ENCODE measurements at places on chromosomes 13 and 19.

GRCh38 chr13:93951951-93952350 is 527.5 kb downstream of the DCT start:
- no peak for DNase-seq

GRCh38 chr13:89678466-89679121 is 1668.9 kb upstream of the MIR17HG start:
- DNase-seq = no peak

DNA sequence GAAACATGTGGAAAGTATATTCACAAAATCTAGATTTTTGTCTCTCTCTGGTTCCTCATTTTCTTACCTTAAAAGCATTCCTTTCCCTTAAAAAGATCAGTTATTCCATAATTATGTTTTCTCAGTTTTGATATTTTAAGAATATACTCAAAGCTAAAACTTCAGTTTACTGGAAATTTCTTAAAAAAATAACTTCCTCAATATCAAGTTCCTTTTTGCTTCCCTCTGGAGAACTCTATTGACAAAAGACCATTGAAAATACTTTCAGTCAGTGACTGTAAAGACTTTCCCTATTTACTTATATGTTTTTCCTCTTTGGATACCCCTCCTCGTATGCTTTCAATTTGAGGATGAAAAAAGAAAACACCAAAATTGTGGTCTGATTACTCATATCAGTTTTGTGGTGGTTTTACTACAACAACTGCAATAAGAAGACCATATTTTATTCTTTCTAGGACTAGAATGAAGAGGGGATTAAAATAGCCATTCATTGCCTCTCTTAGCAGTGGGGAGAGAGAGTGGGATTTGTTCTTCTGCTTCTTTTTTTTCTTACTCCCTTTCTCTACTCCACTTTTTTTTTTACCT is 113.2 kb downstream of the ESD start:
- DNase-seq = no peak

GRCh38 chr13:32126278-32126677 is 94.7 kb downstream of the FRY start:
- no peak for DNase-seq

DNA sequence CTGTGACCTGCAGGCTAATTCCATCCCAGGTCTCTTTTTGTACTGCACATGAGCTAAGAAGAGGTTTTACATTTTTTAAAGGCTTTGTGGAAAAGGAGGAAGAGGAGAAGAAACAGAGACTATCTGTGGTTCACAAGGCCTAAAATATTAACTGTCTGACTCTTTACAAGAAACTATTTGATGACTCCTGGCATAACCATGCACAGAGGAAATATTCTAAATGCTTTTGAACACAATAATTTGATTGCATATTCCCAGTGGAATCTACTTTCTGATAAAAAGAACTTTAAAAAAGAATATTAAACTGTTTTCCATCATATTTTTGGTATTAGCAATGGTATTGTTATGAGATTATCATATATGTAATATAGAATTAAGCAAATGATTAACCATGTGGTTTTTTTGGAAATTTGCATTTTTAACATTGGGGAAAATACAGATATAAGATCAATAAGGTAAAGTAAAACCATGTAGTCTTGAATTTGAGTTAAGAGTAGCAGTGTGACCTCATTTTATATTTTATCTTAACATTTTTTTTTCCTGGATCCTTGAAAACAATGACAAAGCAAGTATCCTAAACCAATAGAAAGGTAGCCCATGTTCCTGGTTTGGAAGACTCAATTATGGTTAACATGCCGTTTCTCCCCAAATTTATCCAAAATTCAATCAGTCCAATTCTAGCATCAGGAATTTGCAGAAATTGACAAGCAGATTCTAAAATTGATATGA is 251.0 kb downstream of the UQCRFS1 start:
- DNase-seq = no peak

GRCh38 chr19:55333870-55334269 is 5.8 kb upstream of the KMT5C start:
- no peak for DNase-seq

- no peak for DNase-seq
These were observed 54.4 kb downstream of the PEX11G start for GRCh38 chr19:7434391-7434790.

GRCh38 chr13:42875475-42876269 is 94.3 kb downstream of the FAM216B start:
- no peak for DNase-seq

DNA sequence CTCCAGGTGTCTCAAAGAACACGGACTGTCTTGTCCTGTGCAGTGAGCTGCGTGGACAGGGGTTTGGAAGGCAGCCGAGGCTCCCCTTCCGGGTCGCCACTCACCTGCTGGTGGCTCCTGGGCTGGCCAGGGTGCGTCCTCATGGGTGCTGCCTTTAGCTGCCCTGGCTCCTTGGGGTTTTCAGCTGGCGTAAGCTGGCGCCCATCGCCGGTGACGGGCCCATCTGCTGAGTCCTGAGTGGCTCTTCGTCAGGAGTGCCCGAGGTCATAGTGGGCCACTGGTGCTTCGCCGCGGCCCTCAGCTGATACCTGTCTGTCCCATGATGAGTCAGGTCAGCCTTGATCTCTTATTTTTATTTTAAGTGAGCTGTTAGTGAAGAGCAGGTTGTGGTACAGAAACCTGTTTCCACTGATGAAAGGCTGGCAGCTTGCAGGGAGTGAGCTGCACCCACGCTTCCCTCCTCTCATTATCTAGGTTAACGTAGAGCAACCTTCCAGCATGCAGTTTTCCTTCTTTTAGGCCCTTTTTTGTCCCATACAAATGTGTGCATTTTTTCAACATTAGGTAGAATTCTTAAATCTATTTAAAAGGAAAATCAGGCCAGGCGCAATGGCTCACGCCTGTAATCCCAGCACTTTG is 18.4 kb downstream of the EPN1 start:
- no peak for DNase-seq

GRCh38 chr19:15378534-15379082 is 979 bp downstream of the AKAP8 start:
- DNase-seq = peak; percentile 14

GRCh38 chr19:42635233-42635539 is 40.5 kb upstream of the CEACAM8 start:
- DNase-seq = no peak

DNA sequence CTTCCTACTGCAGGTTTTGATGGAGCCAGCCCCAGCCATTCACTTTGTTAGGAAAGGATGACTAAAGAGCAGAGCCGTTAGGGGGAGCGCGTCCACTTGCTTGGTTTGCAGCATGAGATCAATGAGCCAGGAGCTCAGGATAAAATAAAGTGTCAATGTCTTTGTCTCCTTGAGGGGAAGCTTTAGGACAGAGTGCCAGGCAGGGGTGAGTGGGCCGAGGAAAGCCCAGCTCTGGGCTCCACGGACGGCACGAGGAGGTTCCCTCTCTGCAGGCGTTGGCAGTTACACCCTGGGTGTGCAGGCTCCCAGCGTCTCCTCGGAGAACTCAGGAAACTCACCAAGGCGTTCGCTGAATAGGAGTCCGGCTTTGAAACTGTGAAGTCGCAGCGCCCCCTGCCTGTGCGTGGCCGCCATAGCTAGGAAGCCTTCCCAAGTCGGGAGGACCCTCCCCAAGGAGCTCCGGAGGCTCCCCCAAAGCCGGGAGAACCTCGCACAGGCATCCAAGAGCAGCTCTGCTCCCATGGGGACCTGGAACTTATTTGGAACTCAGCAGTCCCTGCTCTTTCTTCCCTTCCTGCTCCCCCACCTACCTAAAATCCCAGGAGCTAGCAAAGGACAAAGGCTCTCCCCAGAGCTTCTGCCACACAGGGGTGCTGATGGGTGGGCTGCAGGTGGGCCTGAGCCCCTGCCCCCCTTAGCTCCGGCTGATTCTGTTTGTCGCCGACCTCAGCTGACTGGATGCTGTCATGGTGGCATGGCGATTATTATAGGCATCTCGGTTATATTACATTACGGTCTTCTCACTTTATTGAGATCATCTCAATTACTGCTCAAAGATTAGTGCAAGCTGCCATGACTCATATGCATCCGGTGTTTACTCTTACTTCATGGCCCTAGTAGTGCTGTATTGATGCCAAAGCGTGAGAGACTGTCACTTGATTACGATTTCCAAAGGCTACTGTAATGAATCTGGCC is 34.4 kb downstream of the GSX1 start:
- DNase-seq = peak; percentile 35

DNA sequence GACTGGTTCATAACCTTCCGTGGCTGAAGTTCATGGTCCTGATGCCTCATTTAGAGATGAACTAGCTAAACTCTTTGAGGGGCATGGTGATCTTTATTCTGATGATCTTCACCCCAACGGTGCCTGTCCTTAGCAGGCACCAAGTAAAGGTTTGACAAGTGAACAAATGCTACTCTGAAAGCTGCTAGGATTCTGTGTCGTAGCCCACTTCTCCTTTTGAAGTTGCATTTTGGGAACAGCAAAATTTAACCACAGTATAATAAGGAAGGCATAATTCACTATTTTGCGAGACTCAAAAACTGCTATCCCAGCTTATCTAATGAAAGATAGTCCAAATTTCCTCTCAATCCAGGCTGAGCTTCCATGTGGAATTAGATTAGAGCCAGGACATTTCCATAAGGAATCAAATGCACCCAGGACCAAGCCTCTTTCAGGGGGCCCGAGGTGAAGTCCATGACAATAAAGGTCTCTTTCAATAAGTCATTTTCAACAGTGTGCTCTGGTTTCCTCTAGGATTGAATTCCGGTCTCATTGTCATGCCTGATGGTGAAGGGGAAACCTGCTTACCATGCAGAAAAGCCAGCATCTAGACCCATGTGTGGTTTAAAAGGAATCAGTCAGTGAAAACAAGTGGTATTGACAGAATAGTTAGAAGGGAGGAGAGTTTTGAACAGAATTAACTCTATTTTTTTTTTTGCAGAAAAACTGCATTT is 23.1 kb downstream of the SIAH3 start:
- DNase-seq = no peak

GRCh38 chr13:87311165-87311564 is 360.0 kb upstream of the SLITRK5 start:
- no peak for DNase-seq

- no peak for DNase-seq
These were observed 27.6 kb upstream of the NEK3 start for GRCh38 chr13:52187029-52187423.

GRCh38 chr13:110407531-110407930 is 100.4 kb downstream of the COL4A2 start:
- DNase-seq = no peak

DNA sequence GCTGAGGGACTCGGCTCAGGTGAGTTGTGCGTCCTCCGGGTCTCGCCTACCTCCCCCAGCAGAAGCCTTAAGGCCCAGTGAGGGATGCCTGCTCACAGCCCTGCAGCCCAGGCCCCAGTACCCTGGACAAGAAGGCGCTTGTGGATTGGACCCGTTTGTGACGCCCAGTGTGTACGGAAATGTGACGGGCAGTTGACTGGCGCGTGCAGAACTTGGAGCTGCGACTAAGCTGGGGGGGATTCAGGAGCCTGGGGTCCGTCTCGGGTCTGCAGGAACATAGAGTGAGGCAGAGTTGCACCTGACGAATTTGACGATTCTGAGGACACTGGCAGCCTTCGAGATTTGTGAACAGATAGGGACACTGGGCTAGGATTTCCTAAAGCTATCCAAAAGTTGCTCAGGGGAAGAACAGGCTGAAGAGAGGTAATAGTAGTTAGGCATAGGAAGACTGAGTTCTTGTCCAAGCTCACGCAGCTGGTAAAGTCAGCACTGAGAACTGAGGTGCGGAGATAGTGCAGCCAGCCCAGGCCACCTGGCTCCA is 519 bp downstream of the ZNF551 start:
- no peak for DNase-seq

DNA sequence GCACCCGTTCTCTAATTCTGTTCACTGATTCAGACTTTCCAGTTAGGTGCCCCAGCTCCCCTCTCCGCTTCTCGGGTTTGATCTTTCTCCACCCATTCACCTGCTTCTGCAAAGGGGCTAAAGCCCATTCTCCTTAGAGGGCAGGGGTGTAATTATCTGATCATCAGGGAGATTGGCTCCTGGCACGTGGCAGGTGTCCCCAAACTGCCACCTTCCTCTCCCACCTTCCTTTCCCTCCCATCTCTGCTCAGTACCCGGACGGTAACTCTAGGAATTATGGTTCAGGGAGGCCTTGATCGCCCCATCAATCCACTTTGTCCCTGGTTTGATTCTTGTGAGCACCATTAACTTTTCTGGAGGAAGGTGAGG is 212 bp downstream of the FFAR1 start:
- no peak for DNase-seq

GRCh38 chr13:113058988-113059850 is 46.4 kb upstream of the F7 start:
- no peak for DNase-seq

- DNase-seq = no peak
These were observed 12.1 kb upstream of the CEACAM3 start for GRCh38 chr19:41784312-41784711.

DNA sequence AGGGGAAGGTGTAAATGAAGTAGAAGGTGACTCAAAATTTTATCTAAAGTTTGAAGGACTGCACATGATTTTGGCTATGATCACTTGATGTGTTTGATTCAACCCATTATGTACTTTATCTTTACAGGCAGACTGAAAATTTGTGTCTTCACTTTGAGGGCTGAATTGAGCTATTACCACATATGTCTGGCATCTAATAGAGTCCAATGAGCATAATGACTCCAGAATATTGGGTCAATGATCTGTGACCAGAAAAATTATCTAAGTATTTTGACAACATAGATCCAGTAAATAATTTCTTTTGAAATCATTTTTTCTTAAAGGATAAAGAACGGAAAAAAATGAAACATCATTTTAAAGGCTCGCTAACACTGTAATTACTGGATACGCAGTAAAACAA is 2810.0 kb downstream of the PCDH9 start:
- DNase-seq = no peak

GRCh38 chr13:34886121-34886875 is 55.8 kb upstream of the NBEA start:
- no peak for DNase-seq
